Muscle of leg (tissue), 16 donors: ENCODE measurements at places on chromosomes 7 and 10. TPM values are rescaled to one million over a fixed set of nuclear protein-coding genes. Genes with fewer than 3 reads are reported as not detected.

DNA sequence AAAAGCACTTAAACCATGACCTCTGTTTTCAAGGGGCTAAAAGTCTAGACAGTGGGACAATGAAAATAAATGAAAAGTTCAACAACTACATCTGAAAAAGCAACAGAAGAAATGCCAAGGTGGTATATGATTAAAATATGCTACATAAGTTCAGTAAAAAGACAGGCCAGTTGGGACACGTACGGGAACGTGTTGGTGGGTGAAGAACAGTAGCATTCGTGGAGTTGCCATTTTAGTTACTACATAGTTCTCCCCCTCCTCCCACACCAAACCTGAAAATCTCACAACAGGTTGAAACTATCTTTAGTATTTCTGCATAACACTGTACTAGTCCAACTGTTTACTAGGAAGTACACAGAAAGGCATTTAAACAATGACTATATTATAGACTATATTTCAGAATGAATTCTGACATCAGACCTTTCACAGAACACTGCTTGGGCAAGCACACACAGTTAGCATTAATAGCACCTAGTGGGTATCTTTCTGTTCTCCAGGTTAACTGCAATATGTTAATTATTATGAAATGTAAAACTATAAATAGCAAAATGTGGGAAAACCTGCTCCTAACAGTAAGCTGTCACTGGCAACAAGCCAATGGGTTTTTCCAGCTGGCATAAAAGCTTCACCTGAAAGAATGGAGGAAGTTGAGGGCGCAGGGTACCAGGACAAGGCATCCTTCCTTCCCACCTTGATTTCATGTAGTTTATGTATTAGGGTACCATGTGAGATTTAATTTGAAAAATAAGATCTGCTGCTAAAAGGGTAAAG is 135.0 kb downstream of the STRA8 start:
- no peak for DNase-seq

GRCh38 chr7:46226860-46227259 is 305.8 kb upstream of the IGFBP3 start:
- DNase-seq: peak; percentile 39

GRCh38 chr10:3906511-3907111 is 121.6 kb upstream of the KLF6 start:
- peak; percentile 66 for DNase-seq

DNA sequence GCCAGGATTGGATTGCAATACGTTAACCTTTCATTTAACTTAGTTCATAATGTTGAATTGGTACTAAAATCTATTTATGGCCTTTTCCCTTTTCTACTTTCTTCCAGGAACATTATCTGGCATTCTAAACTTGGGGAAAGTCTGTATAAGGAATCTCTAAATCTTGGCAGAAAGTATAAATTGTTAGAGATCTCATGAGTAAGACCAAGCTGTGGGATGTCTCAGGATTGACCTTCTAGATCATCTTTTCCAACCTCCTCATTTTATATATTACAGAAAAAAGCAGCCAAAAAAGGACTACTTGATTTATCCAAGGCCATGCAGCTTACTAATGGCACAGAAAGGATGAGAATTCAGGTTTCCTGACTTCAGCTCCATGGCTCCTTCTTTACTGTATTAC is 598.3 kb downstream of the INHBA start:
- peak; percentile 90 for DNase-seq

DNA sequence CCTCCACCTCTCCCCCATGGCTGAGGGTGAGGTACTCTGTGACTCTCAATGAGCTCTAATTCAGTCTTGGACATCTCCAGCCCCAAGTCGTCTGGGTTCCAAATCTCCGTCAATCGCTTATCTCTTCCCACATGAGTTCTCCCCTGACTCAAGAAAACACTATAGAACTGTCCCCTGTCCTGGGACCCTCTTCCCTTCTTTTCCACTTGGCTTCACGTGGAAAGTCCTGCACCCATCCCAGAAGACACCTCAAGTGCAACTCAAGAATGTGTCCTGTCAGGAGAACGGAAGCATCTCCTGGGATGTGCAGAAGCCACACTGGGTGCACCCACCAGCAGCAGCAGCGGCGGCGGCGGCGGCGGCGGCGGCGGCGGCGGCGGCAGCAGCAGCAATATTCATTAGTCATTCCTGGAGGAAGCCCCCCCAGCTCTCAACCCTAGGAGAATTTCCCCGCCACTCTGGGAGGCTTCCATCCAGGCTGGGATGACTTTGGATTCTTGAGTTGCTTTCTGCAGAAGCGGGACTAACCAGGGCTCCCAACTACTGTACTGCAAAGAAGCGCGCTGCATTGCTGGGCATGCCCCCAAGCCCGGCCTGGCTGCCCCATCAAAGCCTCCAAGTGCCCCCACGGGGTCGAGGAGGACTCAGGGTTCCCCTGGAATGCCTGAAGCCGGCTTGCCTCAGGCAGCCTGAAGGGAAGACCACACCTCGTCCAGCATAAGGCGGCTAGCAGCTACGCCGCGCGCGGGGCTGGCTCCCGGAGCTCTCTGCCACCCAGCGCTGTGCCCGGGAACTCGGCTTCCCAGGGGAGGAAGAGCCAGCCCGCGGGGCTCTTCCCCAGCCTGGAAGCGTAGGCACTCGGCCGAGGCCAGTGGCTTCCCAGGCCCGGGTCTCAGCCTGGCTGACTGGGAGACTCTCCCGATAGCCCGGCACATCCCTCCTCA is 1.0 kb downstream of the CRTAC1 start:
- DNase-seq: no peak

GRCh38 chr10:4013651-4014121 is 228.7 kb upstream of the KLF6 start:
- peak; percentile 56 for DNase-seq

The ECD gene
- 23.9 TPM for polyA plus RNA-seq

The DDX21 gene
- polyA plus RNA-seq: 45.0 TPM

The NOS3 gene
- 5.0 TPM for polyA plus RNA-seq

The ADIRF gene
- polyA plus RNA-seq: 2.0 TPM

The IDI2 gene
- polyA plus RNA-seq: not detected

The ASZ1 gene
- polyA plus RNA-seq: not detected
